ENCODE measurements at places on chromosomes 2 and 18.
A peak's percentile ranks its signal among the peaks of the same experiment; 100 is the strongest.

- no peak for DNase-seq
These were observed 180.1 kb upstream of the SPOPL start for GRCh38 chr2:138321458-138321857.

GRCh38 chr2:52365946-52366345 lies 1334.0 kb upstream of the NRXN1 start:
- DNase-seq, result no peak

- DNase-seq, result no peak
These were observed 77.1 kb upstream of the SLC39A10 start for GRCh38 chr2:195579776-195580555.

- DNase-seq, result peak; percentile 56
These were observed 806 bp downstream of the ZNF407 start for GRCh38 chr18:74598350-74599001.

- DNase-seq, result no peak
These were observed 318.8 kb upstream of the KCNH7 start for GRCh38 chr2:163157411-163157810.

- no peak for DNase-seq
These were observed 5.0 kb upstream of the CIDEA start for GRCh38 chr18:12248926-12249720.

DNA sequence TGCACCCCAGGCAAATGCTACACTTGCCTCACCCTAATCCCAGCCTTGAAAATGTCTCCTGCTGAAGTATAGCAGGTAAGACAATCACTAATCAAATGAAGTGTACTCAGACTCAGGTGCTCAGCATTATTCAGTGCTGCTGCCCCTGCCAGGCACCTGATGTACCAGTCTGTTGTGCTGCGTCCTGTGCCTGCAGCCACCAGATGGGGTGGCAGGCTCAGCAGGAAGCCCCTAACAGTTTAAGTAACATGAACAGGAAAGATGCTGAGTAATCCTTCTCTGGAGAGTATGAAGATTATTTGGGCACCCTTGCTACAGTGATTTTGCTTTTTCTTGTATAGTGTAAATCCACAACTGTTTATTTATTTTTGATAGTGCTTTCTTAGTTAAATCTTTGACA lies 69.1 kb downstream of the TACR1 start:
- no peak for DNase-seq

DNA sequence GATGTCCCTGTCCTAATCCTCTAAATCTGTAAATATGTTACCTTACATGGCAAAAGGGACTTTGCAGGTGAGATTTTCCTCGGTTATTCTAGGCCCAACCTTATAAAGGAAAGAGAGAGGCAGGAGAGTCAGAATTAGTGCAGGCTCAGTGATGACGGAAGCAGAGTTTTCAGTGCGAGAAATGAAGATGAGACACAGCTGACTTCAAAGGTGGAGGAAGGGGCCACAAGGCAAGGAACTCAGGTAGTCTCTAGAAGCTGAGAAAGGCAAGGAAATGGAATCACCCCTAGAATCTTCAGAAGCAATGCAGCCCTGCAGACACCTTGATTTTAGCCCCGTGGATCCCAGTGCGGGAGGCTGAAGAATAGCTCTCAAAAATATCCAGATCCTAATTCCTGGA lies 7.2 kb upstream of the LCLAT1 start:
- no peak for DNase-seq

- no peak for DNase-seq
These were observed 39.5 kb upstream of the DYNAP start for GRCh38 chr18:54551590-54551989.

GRCh38 chr2:57685032-57685431 lies 361.6 kb upstream of the VRK2 start:
- DNase-seq, result no peak
